ENCODE measurements at places on chromosomes 2 and 18.

GRCh38 chr2:223681125-223681524 lies 79.0 kb upstream of the SCG2 start:
- no peak for DNase-seq

DNA sequence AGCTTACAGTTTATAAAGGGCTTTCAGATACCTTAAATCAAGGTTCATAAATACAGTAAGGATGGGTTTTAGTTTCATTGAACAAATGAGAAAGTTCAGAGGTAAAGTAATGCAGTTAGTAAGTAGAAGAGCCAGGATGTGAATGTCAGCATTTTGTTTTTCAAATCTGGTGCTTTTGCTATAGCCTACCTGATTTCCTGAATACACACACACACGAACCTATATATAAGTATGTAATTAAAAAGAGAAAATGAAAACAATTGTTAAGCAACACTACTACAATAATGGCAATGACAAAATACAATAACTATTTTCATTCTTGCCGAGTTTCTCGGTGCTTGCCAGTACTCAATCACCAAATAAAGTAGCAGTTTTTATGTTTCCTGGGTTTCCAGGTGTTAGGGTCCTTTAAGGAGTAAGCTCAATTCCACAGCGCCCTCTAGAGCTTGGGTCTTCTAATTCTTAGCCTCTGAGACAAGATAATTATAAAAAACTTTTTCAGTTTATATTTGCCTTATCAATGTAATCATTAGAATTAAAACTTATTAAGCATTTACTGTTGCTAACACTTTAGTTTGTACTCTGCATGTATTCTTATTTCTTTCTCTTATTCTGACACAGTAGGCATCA lies 512.9 kb upstream of the ACVR2A start:
- peak; percentile 62 for DNase-seq

GRCh38 chr18:51196118-51196810 lies 1.2 kb downstream of the MEX3C start:
- DNase-seq: peak; percentile 42

DNA sequence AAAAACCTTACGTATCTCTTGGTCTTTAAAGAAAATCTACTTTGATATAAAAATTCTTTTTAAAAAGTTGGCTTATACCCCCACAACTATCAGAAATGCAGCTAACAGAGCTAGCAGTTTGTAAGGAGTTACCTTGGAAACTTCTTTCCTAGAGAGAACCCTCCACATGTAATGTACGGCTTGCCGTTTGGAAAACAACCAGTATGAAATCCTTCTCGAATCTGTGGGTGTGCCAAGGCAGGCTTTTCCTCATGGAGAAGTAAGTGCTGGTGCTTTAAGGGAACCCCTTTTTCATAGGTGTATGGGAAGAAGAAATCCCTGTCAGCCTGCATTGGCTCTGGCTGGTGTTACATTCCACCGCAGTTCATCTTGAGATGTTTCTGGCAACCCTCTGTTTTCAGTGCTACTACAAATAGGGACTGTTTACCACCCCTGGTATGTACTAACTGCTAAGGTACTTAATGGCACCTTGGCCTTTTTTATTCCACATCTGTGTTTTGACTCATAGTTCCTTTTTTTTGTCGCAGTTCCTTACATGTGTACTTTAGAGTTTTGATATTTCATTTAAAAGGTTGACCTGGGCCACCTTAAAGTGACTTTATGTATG lies 248.4 kb downstream of the FHOD3 start:
- DNase-seq: no peak

GRCh38 chr18:52216666-52217065 lies 123.3 kb upstream of the DCC start:
- DNase-seq: no peak

GRCh38 chr2:187001248-187001647 lies 152.3 kb upstream of the ZSWIM2 start:
- DNase-seq: no peak

DNA sequence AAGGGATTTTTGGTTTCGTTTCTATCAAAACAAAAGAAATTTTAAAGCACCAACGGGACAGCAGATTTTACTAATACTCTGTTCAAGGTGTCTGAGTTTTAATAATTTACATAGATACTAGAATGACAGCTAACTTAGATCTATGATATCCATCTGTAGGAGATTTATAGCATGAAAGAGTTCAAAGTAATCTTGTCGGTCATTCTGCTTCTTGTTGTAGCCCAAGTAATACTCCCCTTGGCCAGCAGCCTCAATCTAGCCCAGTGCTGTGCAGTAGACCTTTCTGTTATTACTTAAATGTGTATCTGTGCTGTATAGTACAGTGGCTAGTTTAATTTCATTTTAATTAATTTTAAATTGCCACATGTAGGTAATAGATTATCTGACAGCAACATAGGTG lies 44.7 kb downstream of the ANKRD12 start:
- DNase-seq: no peak

GRCh38 chr2:167440382-167440781 lies 552.1 kb downstream of the XIRP2 start:
- DNase-seq: no peak

DNA sequence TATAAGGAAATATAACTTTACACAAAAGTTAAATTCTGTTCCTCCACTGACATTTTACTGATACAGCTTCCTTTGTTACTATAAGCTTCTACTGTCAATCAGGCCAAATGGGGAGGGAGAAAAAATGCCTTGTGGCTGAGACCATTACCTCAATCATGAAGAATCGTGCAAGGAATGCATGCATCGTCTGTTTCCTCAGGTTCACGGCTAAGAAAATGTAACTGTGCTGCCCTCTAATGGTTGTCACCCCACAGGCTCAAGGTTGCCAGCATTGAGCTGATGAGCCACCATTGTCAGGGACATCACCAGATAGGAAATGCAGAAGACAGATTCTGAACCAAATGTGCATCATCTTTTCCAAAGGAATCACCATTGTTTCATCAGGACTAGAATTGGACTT lies 426.9 kb downstream of the CDH2 start:
- no peak for DNase-seq

DNA sequence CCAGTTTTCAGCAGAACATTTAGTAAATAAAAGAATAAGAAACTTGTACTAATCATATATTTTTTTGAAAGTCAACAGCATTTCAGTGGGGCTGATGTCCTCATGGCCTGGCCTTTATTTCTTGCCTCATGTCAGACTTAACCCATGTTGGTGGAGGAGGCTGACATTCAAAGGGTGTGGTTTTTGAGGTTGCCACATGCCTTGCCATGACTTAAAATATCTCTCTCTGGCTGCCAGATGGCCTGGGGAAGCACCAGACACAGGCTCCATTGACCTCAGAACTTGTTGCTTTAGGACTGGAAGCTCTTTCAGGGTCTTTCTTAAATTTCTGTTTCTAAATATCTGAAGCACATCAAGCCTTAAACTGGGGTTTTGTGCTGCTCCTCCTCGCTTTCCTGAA lies 32.5 kb upstream of the CD28 start:
- no peak for DNase-seq

DNA sequence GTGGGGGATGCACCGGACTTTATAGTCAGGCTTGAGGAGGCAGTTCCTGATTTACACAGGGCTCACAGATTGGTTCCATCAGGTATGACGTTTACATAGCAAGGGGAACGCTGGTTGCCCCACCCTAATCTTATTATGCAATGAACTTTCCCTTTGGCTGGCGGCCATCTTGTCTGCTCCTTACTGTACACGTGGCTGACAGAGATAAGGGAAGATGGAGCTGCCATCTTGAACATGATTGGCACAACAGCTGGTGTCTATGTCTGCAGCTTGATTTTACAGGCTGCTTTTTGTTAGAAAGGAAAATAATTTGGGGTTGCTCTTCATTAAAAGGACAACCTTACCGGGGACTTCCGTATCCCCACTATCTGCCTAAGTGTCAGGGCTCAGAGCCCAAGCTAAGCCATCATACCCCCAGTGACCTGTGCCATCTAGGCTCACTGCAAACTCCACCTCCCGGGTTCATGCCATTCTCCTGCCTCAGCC lies 33.5 kb upstream of the ATG16L1 start:
- DNase-seq: no peak

GRCh38 chr18:29171892-29172755 lies 995.2 kb upstream of the CDH2 start:
- DNase-seq: no peak

- DNase-seq: peak; percentile 2
Measured at GRCh38 chr2:86185517-86186212, 9.6 kb downstream of the IMMT start.

- no peak for DNase-seq
Measured at GRCh38 chr2:238875101-238875470, 27.2 kb downstream of the TWIST2 start.

- no peak for DNase-seq
Measured at GRCh38 chr2:113282747-113283533, 4.2 kb upstream of the PAX8 start.

DNA sequence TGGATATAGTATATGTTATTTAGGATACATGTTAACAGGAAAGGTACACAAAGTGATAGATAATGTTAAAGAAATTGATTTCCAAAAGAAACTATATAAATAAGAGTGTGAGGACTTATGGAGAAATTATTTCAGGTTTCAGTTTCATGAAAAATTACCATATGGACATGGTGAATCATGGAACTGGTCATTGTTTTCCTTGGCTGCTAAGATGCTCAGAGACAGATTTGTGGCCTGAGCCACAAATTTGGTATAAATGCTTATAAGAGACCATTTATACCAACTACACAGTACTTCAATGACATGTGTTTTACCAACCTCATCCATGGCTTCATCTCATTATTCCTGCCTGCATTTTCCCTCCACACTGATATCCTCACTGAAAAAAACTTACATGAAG lies 188.1 kb downstream of the FMNL2 start:
- DNase-seq: no peak

GRCh38 chr2:72716601-72717000 lies 109.2 kb downstream of the EXOC6B start:
- no peak for DNase-seq

DNA sequence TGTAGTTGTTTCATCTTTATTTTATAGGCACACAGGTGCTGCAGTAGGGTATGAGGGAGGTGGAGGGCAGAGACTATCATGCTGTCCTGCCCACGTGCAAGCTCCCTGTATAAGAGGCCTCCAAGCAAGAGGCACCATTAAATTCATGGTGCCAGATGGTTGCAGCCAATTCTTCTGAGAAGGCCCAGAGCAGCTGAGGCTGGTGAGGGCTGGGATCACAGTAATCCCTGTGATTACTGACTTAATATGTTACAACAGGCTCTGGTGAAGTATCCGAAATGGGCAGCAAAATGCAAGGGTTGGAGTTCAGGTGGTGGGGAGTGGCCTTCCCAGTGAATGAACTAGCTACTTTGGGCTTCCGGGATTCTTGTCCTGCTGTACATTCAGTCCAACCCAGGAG lies 191.9 kb upstream of the SMAD2 start:
- no peak for DNase-seq

GRCh38 chr2:218397820-218398436 lies 1.7 kb upstream of the CTDSP1 start:
- peak; percentile 18 for DNase-seq

GRCh38 chr2:217108086-217108485 lies 248.2 kb upstream of the TNP1 start:
- DNase-seq: no peak

- DNase-seq: no peak
Measured at GRCh38 chr2:95728878-95729596, 137.2 kb downstream of the TRIM43 start.

GRCh38 chr2:120312860-120313694 lies 32.9 kb upstream of the INHBB start:
- DNase-seq: peak; percentile 81
